ENCODE measurements at places on chromosomes 12 and 14.

- no peak for DNase-seq
These were observed 2.7 kb upstream of the KLHL33 start for GRCh38 chr14:20438664-20439063.

- no peak for DNase-seq
These were observed 61.6 kb downstream of the CAPZA3 start for GRCh38 chr12:18799561-18799960.

DNA sequence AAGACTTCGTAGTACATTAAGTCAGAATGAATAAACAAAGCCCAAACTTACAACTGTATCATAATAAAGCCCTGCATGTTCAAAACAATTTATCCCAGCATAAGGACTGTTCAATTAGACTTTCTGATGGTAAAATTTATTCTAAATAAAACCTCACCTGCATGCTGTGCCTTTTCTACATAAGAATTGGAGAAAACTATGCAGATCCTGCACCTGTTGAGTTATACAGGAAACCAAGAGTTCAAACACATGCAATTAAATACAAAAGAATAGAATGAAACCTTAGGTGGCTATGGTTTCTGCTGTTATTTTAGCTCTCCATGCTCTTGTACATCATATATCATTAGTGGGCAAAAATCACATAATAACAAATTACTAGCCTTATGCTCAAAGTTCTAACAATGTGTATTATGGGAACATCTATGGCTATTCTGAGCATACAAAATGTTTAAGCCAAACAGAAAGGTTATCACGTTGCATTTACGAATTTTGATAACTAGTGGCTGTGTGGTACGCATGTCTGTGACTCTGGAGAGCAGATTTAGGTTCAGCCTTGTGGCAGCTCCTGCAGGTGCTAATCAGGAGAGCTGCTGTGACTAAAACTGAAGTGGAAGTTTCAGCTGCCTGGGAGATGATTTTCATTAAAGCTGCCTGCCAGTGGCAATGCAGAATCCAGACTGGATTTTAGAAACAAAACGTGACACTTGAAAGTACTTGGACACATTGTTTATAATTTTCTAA lies 36.1 kb upstream of the LRFN5 start:
- no peak for DNase-seq

GRCh38 chr12:109639151-109639872 lies 65.7 kb downstream of the MVK start:
- peak; percentile 65 for DNase-seq

GRCh38 chr12:94722664-94723063 lies 72.3 kb upstream of the TMCC3 start:
- no peak for DNase-seq

GRCh38 chr14:102509746-102510615 lies at the start of gene ANKRD9:
TSS of gene ANKRD9 (minus strand) at chr14:102509776. CDS start at chr14:102507889, 1,887 bp downstream.
- DNase-seq: peak; percentile 90

GRCh38 chr14:32203928-32204357 lies 874 bp upstream of the RNU6-8 start:
- DNase-seq: peak; percentile 59

- DNase-seq: no peak
These were observed 60.7 kb upstream of the TBX3 start for GRCh38 chr12:114744691-114745090.

DNA sequence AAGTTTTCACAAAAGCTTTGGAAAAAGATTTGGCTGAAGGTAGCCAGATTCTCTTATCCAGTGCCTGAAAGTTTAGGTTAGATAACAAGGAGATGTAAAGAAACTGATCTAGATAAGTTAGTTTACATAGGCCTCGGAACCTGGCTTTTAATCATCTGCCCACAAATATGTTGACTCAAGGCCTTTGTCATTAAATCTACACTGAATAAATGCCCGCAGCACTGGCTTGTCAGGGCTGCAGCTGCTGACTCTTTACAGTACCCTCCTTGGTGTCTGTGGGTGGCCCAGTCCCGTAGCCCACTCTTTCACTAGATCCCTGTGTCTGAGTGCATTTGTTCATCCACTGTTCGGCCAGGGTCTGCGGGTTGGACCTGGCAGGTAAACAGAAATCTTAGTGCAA lies 58.0 kb downstream of the TMEM116 start:
- no peak for DNase-seq

DNA sequence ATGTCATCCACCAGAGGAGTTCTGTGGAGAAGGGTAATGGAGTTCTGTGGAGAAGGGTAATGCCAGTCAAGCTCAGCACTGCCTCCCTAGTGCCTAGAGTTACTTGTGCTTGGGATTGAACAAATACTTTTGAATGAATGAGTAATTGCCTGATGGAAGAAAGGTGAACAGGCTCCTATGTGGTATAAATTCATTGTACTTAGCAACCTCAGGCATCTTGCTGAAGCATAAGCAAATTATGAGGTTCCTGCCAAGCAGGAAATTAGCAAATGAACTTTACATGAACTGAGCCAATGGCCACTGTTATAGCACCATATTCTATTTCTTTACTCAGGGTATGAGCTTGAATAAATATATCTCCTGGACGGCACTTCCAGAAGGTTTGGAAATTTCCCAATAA lies 1047.2 kb downstream of the SLC6A15 start:
- DNase-seq: no peak

- peak; percentile 12 for DNase-seq
These were observed 137.0 kb upstream of the MAX start for GRCh38 chr14:65239143-65239937.

DNA sequence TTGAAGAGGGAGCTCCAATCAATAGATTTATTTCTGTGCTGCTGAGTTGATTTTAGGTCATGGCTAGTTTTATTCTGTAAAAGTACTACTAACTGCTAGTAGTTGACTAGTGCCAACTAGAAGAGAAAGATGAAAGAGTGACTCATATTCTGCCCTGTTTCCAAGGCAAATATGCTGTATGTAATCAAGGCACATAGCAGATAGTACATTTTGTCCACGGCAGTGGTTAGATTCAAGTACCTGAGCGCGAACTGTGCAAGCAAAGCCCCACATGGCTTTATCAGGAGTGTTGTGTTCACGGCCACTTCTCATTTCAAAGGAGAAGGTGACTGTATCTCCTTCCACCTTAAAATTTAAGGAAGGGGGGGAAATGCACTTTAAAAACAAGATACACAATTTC lies 126.8 kb downstream of the TRAFD1 start:
- DNase-seq: no peak

- no peak for DNase-seq
These were observed 159.0 kb upstream of the PZP start for GRCh38 chr12:9367201-9367600.

DNA sequence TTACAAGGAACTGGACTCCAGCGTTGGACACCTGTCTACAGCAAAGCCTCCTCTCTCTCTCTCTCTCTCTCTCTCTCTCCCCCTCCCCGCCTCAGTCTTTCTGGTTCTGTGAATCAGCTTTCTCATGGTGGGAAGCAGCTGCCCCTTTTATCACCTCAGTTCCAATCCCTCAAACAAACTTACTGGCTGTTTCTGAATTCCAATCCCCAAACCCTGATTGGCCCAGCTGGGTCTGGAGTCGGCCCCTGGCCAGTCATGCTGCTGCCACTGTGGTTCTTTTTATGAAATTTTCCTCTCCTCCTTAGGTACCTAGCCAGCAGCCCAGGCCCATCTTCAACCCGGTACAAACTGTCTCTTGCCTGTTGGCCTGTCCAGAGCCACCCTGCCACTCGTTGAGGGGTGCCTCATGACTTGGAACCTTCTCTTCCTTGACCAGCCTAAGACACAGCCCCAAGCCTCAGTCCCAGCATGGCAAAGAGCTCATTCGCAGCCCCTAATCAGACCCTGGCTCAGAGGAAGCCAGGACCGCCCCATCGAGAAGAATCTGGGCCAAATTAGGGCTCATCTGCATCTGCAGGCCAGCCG lies 9.4 kb upstream of the MORN3 start:
- DNase-seq: no peak

DNA sequence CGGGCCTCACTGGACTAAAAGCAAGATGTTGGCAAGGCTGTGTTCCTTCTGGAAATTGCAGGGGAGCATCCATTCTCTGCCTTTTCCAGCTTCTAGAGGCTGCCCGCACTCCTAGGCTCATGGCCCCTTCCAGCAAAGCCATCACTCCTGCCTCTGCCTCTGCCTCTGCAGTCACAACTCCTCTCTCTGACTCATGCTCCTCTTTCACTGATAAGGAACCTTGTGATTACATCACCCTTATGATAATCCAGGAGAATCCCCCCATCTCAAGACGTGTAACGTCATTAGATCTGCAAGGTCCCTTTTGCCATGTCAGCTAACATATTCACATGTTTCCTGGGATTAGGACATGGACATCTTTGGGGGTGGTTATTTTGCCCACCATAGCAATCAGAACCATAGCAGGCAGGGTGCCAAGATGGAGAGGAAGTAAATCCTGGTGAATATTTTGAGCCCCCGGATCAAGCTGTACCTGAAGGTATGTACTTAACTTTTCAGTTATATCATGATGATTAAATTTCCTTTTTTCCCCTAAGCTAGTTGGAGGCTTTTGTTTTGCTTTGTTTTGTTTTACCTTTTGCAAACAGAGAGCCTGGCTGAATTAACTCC lies 123.6 kb downstream of the SCARB1 start:
- peak; percentile 42 for DNase-seq

DNA sequence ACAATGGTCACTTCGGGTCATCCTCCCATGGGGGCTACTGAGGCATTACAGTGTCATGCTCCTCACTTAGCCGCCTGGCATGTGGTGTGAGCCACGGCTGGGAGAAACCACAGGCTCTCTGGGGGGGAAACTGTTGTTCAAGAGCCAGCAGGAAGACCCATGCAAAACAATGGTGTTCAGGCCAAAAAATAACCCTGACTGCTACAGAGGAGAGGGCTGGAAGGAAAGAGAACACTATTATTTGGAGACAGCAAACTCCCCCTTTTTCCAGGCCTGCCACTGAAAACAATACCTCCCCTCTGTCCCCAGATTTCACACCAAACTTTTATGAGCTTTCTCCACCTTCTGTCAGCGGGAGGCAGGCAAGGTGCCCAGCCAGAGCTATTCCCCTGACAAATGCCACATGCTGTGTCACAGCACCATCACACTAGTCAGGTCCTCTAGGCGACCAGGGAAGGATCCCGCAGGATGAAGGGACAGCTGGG lies 83.7 kb downstream of the CHGA start:
- DNase-seq: no peak

DNA sequence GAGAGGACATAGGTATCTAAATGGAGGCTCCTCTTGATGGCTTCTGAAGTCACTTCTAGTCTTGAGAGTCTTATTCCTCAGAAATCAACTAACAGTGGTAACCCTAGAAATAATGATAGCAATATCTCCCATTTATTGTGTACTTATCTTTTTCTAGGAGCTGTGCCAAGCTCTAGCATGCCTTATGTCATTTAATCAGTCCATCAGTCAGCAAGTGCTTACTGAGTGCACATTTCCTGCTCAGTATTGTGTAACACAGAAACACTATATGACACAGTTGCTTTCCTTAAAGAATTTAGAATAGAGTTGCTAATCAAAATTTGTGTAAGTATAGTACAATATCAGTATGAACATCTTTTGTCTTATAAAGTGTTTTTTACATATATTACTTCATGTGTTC lies 36.6 kb downstream of the KRT76 start:
- peak; percentile 34 for DNase-seq

GRCh38 chr12:132429602-132429945 lies 60.4 kb upstream of the FBRSL1 start:
- peak; percentile 97 for DNase-seq

DNA sequence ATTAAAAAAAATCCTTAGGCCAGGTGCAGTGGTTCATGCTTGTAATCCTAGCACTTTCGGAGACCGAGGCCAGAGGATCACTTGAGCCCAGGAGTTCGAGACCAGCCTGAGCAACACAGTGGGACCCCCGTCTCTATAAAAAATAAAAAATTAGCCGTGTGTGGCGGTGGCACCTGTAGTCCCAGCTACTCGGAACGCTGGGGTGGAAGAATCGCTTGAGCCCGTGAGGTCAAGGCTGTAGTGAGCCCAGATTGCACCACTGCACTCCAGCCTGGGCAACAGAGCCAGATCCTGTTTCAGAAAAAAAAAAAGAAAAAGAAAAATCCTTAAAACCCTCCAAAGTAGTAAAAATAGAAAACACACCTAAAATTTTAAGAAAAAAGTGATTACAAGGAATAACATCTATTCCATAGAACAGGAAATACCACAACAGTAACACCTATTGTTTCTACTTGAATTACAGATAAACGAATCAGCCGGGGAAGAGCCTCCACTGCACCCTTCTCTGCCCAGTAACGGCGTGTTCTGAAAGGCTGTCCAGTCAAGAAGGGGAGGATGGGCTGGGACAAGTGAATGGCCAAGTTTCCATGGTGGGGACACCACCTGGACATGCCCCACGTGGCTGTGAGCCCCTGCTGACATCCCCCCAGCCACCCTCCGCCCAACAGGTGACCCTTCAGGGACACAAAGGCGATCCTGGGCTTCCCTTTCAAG lies 17.8 kb downstream of the POLE start:
- no peak for DNase-seq

GRCh38 chr14:89418976-89419375 lies 1.9 kb upstream of the FOXN3 start:
- DNase-seq: no peak

- DNase-seq: no peak
These were observed 13.4 kb downstream of the MYL2 start for GRCh38 chr12:110906985-110907384.

DNA sequence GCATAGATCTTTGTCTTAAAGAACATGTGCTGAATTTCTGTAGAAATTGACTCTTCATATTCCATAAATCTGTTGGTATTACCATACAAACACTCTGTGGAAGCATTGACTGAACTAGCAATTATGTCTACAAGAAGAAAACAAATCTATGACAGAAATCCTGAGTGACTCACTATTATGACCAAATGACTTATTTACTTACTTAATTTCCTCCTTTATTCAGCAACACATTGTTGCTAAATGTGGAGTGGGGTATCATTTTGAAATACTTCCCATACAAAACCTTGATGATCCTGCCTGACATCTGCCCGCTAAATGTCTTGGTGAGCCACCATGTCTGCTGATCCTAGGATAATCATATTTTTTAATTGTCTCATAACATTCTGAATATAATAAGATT lies 99.1 kb upstream of the SLCO1C1 start:
- no peak for DNase-seq

DNA sequence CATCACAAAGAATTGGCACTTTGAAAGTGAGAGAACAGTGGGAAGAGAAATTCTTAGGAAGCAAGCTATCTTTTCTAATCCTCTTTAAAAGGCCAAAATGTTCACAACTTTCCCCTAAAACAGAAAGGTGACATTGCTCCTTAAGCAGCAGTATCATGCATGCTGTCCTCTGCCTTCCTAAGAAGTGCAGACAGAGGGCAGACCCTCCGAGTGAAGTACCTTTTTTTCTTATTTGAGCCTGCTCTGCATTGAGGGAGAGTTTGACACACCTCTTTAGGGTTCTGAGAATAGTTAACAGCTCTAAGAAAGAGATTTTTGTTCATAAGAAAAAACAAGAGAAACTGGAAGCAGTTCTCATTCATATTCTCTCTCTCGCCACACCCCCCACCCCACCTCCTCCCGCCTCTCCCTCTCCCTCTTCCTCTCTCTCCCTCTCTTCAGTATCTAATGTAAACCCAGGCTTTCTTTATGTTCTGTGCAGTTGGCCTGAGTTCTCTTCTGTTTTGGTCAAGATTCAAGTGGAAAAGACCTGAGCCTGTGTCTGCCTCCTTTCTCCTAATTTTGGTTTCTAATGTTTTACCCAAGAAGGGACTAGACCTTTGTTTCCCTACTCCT lies 709.1 kb downstream of the DIO2 start:
- DNase-seq: no peak
